NB4 (cell line): ENCODE measurements at places on chromosomes 3 and 15.

DNA sequence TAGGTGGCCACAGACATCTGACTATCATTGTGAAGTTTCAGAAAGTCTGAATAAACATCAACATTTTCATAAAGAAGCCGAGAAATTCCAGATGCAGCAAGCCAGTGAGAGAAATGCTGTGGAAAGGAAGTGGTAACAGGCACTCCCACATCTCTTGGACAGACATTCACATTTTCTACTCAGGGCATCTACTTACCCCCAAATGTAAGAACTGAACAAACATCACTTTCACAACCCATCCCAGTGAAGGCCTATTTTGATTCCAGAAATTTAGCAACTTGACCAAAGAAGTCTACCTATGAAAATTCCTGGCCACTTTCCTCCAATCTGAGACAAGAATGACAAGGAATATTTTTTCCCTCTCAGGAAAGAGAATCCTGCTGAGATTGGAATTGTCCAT lies 224.8 kb upstream of the DCBLD2 start:
- no peak for DNase-seq

- no peak for DNase-seq
These were observed 1.0 kb downstream of the EOMES start for GRCh38 chr3:27720899-27721716.

GRCh38 chr3:179700716-179701115 lies 47.9 kb downstream of the USP13 start:
- no peak for DNase-seq

DNA sequence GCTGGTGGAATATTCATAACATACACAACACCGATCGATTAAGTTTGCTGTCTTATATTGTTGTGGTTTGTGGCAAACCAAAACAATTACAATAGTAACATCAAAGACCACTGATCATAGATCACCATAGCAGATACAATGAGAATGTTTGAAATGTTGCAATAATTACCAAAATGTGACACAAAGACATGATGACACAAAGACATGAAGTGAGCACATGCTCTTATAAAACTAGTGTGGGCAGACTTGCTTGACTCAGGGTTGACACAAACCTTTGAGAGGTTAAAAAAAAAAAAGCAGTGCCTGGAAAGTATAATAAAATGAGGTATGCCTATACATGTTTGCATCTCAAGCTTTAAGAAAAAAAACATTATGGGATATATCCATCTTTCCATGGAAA lies 130.3 kb downstream of the NR1I2 start:
- DNase-seq, result peak; percentile 14

- DNase-seq, result peak; percentile 84
These were observed 38.2 kb downstream of the PCSK6 start for GRCh38 chr15:101451266-101451799.

- DNase-seq, result no peak
These were observed 753 bp downstream of the FURIN start for GRCh38 chr15:90869140-90869541.

GRCh38 chr15:81161160-81161673 lies 27.1 kb downstream of the CFAP161 start:
- DNase-seq, result no peak

DNA sequence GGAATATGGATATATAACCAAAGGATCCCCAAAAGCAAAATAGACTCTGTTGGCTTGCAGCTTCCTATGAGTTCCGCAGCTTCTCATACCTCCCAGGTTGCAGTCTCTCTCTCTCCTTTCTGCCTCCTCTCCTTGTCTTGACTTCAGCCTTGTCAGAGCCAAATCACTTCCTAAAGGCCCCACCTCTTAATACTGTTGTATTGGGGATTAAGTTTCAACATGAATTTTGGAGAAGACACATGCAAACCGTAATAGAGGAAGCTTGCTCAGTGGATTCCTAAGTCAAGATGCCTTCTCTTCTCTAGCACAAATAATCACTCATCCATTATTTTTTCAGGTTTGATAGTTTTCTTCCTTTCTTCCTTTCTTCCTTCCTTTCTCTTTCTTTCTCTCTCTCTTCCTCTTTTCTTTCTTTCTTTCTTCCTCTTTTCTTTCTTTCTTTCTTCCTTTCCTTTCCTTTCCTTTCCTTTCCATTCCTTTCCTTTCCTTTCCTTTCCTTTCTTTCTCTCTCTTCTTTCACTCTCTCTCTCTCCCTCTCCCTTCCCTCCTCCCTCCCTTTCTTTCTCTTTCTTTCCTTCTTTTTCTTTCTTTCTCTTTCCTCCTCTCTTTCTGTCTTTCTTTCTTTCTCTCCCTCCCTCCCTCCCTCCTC lies 411.3 kb upstream of the TPM1 start:
- no peak for DNase-seq

GRCh38 chr15:56942118-56942517 lies 23.7 kb downstream of the TCF12 start:
- DNase-seq, result no peak

DNA sequence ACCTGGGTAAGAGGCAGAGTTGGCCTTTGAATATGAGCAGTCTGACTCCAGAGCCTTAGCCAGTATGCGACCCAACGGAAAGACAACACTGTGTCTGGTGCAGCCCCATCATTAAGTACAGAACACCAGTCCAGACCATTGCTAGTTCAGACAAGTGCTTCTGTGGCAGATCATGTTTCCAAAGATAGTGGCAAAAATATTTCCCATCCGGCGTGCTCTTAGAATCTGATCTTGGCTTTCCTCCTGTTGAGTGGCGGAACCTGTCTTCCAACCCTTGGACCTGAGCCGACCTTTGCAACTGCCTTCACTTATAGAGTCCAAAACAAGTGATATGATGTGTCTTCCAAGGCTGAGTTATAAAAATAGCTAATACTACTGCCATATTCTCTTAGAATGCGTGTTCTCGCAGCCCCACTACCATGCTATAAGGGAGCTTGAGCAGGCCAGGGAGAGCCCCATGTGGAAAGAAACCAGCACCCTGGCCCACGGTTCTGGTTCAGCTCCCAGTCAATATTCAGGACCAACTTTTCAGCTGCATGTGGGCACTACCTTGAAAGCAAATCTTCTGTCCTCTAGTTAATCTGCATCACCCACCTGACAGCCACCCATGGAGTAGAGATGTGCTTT lies 322.4 kb upstream of the SLCO3A1 start:
- DNase-seq, result no peak

- peak; percentile 74 for DNase-seq
These were observed 196.6 kb downstream of the GAP43 start for GRCh38 chr3:115819785-115820384.

- DNase-seq, result no peak
These were observed 125.6 kb downstream of the P3H2 start for GRCh38 chr3:189995129-189995528.

GRCh38 chr3:179158336-179159039 lies 10.3 kb downstream of the PIK3CA start:
- no peak for DNase-seq

- no peak for DNase-seq
These were observed 281.3 kb downstream of the FGF12 start for GRCh38 chr3:192445770-192446644.

- no peak for DNase-seq
These were observed 27.2 kb downstream of the EEFSEC start for GRCh38 chr3:128180436-128180835.

- DNase-seq, result no peak
These were observed 15.6 kb downstream of the KBTBD13 start for GRCh38 chr15:65091946-65092770.

DNA sequence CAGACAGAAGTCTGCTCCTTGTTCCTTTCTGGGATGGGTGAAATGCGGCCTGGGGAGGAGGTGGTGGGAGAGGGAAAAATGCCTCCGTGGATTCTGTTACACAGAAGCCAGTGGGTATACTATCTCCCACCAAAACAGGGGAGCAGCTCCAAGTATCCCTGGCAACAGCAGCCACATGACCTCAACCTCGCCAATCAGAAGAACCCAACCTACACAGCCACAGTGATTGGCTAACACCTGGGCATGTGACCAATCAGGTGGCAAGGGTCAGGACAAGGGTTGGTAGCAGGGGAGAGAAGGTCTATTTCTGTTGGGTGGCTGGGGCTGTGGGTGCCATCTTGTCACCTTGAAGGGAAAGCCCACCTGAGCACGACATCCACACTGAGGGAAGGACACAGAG lies 9.1 kb upstream of the ACAD9 start:
- DNase-seq, result no peak

DNA sequence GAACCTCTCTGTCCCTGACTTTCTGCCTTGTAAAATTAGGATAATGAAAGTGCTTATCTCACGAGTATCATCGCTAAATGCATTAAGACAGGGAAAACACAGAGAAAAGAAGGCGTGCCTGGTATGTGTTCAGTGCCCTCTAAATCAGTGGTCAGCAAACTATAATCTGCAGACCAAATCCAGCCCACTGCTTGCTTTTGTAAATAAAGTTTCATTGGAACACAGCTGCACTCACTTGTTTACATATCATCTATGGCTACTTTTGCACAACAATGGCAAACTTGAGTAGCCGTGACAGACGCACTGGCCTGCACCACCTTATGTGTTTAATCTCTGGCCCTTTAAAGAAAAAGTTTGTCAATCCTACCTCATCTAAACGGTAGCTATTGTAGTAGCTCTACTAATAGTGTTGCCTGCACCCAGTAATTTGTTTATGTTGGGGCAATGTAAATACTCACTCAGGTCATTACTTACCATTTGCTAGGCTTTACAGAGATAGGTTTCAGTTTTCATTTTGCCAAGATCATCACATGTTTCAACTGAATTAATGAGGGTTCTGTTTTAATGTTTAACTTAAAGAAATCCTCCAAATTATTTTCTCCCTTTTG lies 229.4 kb downstream of the FEZF2 start:
- DNase-seq, result no peak
